GF-D8 (cell line): ENCODE measurements at places on chromosomes 16 and 17.

- no peak for DNase-seq
Measured at GRCh38 chr17:44187131-44187899, 543 bp downstream of the TMUB2 start.

DNA sequence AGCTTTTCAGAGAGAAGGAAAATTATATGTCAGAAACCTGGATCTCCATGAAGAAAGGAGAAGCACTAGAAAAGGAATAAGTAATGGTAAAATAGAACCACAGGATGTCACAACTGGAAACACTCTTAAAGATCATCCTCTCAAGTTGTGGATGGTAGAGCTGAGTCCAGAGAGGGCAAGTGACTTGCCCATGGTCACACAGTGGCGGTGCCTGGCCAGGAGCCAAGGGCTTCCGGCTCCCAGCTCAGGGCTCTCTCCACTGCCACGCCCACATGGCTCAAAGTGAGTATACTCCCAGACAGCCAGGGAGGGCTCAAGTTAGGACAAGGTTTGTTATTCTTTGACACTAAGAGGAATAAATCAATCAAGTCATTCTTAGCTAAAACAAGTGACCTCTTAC lies 159.8 kb downstream of the COPRS start:
- no peak for DNase-seq

DNA sequence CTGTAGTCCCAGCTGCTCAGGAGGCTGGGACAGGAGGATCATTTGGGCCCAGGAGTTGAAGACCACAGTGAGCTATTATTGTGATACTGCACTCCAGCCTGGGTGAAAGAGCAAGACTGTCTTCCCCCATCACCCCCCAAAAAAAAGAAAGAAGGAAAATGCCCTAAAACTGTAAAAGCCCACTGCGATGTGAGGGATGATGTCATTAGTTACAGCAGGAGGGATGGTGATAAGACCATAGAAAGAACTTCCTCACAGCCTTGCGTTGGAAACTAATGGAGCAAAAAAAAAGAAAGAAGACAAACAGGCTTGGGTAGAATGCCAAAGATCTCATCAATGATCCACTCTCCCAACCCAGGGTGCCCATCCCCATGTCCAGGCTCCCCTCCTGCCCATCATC lies 18.7 kb downstream of the ZNF385C start:
- no peak for DNase-seq

GRCh38 chr16:69763599-69763942 lies 1.4 kb downstream of the WWP2 start:
- no peak for DNase-seq

GRCh38 chr16:85798283-85798776 lies 1.0 kb downstream of the EMC8 start:
- no peak for DNase-seq

DNA sequence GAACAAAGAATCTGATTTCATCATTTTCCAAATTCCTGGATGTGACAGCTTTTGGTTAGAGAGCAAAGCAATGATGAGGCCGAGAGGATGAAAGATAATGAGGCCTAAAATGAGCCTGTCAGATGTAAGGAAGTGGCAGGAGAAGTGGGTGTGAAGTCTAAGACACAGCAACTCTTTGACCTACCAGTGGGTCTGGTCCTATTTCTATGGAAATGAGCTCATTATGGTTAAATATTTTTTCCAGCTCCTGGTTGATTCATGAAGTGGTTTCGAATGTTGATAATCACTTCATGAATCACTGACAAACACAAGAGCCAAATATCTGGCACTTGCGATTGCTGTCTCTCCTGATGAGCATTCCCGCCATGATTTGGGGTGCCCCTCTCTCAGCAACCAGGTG lies 273.3 kb upstream of the CDH5 start:
- no peak for DNase-seq

DNA sequence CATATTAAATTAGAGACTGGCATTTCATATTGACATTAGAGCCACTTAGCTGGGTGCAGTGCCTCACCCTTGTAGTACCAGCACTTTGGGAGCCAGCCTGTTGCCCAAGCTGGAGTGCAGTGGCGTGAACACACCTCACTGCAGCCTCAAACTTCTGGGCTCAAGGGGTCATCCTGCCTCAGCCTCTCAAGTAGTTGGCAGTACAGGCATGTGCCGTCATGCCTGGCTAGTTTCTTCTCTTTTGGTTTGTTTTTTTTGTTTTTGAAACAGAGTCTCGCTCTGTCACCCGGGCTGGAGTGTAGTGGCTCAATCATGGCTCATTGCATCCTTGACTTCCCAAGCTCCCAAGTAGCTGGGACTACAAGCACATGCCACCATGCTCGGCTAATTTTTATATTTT lies 8.7 kb downstream of the PPM1E start:
- no peak for DNase-seq

DNA sequence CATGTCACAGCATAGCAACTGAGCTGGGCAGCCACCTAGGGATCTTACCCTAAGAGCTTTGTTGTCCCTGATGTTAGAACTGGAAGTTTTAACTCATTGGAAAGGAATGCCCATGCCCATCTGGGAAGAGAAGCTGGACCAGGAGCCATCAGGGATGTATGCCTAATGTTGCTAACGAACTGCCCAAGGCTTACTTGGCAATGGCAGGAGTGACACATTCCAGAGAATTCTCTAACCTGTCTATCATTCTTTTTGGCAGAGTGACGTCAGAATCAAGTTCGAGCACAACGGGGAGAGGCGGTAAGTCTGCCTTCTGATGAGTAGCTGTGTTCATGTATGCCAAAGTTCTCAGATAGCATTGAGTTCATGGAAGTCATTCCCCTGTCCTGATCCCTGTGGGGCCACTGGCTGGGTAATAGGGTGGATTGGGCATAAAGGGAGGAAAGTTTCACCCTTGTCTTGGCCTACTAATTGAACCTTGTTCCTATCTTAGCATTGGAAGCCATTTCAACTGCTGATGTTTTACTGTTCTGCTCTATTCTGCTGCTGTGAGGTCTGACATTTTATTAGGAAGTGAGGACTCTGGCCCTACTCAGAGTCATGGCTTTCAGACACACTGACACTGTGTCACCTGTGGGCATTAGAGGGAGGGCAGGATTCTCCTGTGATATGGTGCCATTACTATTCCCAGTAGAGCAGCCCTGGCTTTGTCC lies 23.7 kb downstream of the MAP3K3 start:
- no peak for DNase-seq

- DNase-seq, result peak; percentile 35
Measured at GRCh38 chr17:30600060-30600829, 123.0 kb downstream of the GOSR1 start.

GRCh38 chr17:82121660-82122629 lies 23.9 kb upstream of the FASN start:
- no peak for DNase-seq

- no peak for DNase-seq
Measured at GRCh38 chr16:81445966-81446906, 1.6 kb downstream of the CMIP start.

DNA sequence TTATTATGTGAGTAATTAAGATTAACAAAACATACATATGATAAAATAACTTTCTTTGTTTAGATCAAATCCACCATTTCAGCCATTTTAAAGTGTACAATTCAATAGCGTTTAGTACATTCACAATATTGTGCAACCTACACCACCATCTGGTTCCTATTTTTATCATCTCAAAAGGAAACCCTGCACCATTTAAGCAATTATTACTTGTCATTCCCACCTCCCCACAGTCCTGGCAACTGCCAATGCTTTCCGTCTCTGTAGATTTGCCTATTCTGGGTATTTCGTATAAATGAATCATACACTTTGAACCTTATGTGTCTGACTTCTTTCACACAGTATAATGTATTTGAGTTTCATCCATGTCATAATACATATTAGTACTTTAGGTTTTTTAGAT lies 162.5 kb upstream of the CNTNAP4 start:
- DNase-seq, result peak; percentile 57

DNA sequence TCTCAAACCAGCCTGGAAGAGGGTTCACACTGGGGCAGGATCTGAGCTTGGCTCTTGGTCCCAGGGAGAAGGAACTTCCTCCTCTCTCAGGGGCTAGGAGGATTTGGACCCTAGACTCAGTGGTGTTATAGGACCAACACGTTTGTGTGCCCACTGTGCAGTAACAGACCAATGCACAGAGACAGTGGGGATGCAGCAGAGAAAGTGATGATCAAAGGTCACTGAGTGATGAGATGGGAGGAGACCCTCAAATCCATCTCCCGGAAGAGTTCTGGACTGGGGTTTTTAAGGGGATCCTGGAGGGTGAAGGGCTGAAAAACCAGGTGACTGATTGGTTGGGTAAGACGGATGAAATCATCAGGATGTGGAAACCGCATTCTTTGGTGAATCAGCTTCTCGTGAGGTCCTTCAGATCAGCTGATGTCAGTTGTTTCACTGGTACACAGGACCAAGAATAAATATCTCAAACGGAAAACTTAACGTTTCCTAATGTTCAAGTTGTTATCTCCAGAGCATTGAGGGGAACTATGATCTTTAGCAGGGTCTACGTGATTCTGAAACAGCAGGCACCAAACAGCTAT lies 3.3 kb upstream of the VAC14 start:
- no peak for DNase-seq

DNA sequence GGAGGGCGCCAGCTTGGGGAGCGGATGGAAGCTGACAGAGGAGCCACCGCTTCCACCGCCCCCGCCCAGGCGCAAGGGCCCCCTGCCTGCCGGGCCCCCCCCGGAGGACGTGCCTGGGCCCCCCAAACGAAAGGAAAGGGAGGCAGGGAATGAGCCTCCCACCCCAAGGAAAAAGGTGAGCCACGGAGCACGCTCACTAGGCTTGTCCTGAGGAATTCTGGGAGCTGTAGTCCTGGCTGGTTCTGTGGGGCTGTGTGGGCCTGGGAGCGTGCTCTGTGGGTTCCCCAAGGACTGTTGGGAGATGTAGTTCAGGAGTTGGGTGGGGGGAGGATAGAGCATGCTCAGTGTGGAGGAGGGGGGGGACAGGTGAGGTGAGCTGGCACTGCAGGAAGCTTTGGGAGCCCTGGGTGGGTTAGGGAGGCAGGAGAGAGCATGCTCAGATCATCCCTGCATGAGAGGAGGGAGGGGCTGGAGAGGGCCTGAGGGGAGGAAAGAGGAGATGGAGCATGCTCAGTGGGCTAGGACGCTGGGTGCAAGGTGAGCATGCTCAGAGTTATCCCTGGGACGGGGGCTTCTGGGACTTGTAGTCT lies 4.5 kb downstream of the FBXL19 start:
- DNase-seq, result no peak

DNA sequence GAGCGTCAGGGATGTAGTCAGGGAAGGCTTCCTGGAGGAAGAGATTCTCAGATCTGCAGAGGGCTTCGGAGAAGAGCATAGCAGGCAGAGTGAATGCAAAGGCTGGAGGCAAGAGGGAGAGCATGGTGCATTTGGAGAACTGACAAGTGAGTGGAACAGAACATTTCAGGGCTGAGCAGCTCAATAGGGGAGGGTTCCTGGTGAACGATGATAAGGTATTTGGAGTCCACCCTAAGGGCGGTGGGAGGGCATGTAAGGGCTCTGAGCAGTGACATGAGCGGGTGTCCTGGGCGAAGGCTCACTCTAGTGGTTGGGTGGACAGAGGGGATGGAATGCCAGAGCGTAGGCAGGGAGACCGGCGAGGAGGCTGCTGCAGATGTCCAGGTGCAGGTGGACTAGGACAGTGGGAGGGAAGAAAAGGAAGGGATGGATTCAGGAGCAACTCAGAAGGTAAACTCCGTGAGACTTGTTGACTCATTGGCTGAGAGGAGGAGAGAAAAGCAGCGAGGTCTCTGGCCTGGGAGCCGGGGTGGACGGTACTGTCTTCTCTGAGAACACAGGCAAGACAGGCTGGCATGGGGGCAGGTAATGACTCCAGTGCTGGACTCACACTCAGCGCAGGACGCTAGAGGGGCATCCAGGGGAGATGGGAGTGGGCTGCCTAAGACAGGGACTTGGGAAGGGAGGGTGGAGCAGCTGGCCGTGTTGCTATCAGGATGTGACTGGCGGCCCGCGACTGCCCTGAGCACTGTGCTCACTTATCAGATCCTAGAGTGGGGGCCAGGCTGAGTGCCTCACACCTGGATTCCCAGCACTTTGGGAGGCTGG lies 1.4 kb upstream of the PITPNA start:
- DNase-seq, result no peak

DNA sequence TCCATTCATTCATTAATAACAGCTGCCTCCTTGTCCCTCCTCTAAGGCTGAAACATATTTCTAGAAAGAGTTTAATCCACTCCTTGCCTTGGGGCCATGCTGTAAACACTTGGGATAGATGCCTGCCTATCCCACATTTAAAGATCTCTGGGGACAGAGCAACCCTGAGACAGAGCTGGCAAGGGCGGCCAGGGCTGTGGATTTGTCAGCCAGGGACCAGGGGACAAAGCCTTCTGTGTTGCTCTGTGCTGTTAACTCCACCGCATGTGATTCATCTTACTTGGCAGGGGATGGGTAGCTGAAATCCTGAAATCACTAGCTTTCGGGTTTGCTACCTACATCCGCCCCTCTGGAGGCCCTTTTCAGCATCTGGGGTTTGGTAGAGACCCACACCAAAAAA lies 392.9 kb downstream of the SLC39A11 start:
- no peak for DNase-seq
